Stimulated activated CD4-positive, alpha-beta T cell treated with anti-CD3 and anti-CD28 coated beads, Interleukin-12 subunit alpha, Interleukin-12 subunit beta, amount 100 ng/mL, for 24 hours (primary cell): ENCODE measurements at places on chromosomes 5 and 9.

DNA sequence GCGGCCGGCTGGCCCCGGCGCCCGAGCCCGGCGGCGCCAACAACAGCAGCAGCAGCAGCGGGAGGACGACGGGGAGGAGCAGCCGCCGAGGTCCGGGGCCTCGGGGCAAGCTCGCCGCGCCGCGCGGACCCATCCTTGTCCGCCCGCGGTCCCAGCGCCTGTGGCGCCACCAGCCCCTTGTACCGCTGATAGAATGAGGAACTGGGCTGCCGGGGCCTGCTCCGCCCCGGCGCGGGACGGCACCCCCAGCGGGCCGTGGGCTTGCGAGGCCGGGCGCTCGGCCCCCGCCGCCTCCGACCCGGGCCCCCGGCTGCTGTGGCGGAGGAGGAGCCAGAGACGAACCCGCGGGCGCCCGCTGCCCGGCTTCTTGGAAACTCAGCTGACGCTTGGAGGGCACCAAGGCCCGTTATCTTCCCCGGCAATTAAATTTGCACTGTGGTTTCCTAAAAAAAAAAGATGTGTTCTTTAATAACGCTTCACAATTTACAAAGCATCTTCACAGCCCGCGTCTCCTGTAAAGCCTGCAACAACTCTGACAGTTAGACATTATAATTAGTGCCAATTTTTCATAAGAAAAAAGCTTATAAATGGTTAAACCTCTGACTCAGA, at the start of gene ARSB:
TSS of gene ARSB (minus strand) at position 195 of the 609 bp plus-strand sequence. CDS start at position 133, 62 bp downstream.
- peak; percentile 33 for DNase-seq

DNA sequence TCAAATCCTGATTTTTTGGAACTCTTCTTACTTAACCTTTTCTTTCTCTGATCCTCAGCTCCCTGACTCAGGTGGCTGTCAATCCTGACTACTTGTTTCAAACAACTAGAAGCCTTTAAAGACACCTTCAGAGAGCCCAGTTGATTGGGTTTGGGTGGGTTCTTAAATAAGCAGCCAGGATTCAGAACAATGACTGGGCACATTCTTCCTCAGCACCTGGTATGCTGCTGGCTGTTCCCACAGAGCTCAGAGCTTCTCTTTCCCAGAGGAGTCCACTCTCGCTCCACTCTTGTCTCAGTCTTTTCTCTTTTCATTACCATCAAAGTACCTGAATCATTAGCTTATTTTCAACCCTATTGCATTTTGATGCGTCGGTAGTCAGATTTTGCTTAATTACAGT, 22.5 kb downstream of the PCSK5 start:
- no peak for DNase-seq

GRCh38 chr5:178996156-178996555, 1.0 kb upstream of the GRM6 start:
- no peak for DNase-seq

GRCh38 chr9:20623021-20623747, 885 bp upstream of the MLLT3 start:
- peak; percentile 45 for DNase-seq

DNA sequence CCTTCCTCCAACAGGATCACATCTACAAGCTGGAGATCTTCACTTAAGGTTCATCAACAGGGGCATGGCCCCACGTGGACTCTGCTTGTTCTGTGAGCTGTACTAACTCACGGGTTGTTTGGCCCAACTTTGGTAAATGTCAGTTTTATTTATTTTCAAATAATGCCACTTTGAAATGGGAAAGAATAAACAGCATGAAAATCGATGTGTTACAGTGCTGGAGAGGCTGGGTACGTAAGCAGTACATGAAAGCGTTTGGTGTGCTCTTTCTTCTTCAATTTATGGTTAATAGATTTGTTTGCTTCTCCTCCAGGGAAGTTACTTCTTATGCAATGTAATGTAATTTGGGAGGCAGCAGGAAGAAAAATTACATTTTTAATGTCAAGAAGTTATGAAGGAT, 389.9 kb upstream of the DAP start:
- DNase-seq: no peak

DNA sequence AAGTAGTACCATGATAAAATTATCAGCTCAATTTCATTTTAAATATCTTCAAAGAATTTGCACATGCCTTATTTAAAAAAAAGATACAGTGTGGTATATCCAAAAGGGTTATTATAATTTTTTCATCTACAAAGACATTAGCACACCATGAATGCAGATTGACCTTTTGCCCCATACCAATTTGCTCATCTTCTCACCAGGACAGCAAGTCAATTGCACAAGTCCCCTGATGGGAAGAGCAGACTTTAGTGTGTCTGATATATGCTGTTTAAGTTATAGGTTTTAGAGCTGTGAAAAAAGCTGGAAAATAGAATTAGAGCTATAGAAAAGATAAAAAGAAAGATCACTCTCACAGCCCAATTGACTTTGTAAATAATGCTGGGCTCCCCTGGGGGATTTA, 325.8 kb upstream of the CDH6 start:
- DNase-seq: no peak
